ENCODE measurements at places on chromosomes 1 and 21.

DNA sequence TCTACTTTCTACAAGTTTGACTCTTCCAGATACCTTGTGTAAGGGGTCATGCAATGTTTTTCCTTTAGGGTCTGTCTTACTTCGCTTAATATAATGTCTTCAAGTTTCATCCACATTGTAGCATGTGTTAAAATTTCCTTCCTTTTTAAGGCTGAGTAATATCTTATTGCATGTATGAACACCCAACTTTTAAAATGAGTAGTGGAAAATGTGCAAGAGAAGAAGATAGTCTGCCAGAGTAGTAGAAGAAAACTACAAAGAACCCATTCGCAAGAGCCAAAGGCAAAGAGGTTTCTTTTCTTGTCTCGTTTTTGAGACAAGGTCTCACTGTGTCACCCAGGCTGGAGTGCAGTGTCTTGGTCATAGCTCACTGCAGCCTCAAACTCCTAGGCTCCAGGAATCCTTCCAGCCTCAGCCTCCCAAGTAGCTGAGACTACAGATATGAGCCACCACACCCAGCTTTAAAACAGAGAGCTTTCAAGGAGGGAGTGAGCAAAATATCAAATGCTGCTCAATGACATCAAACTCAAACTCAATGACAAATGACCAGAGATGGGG, 9.4 kb downstream of the IL23R start:
- DNase-seq: no peak

DNA sequence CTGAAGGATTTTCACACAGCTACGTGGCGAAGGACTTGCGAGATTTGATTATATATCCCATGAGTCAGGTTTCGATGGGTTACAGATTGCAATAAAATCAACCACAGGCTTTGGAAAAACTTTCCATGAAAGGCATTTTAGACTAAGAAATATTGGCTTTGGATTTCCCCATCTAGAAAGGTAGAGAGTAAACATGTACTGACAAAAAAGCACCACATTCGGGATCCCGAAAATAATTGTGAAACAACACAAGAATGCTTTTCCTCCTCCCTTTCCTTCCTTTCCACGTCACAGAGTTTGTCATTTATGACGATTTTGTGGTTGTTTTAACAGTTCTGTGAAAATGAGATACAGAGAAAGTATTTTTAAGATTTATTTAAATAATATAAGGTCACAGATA, 38.5 kb downstream of the TGFB2 start:
- DNase-seq: peak; percentile 76

GRCh38 chr1:110063781-110064180, 6.7 kb downstream of the ALX3 start:
- DNase-seq: no peak

DNA sequence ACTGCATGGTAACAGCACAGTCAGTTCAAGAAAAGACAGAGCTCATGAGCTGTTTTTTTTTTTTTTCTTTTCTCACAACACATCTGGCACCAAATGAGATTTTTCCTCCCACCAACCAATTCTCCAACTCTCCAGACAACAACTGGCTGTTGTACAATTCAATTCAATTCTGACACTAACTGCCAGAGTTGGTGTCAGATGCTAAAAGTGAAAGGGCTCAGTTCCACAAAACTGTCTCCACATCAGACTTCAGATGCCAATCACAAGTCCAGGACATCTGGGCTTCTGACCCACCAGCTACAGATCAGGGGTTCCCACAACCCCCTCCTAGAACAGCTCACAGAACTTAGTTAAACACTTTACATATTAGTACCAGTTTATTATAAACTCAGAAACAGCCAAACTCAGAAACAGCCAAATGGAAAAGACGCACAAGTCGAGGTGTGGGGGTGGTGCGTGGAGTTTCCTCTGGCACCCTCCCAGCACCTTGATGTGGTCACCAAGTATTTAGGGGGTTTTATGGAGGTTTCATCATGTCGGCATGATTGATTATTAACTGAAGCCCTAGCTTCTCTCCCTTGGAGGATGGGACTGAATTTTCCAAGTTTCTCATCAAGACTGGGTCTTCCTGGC, 39.2 kb upstream of the LRRC8D start:
- no peak for DNase-seq

DNA sequence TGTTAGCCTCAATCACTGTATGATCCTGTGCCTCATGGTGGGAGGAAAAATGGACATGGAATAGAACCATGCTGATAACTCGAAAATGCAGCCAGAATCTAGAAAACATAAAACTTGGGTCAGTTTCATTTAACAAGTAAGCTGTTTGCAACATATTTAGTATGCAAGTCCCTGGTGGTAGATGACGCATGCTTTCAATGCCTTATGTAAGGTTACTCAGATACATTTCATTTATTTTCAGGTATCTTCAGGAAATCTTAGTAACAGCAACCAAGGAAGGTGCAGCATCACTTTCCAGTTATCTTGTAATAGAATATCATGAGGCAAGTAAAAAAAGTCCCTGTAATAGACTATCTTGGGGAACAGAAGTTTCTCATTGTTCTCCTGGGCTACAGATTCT, 92.9 kb downstream of the RYR2 start:
- DNase-seq: no peak

DNA sequence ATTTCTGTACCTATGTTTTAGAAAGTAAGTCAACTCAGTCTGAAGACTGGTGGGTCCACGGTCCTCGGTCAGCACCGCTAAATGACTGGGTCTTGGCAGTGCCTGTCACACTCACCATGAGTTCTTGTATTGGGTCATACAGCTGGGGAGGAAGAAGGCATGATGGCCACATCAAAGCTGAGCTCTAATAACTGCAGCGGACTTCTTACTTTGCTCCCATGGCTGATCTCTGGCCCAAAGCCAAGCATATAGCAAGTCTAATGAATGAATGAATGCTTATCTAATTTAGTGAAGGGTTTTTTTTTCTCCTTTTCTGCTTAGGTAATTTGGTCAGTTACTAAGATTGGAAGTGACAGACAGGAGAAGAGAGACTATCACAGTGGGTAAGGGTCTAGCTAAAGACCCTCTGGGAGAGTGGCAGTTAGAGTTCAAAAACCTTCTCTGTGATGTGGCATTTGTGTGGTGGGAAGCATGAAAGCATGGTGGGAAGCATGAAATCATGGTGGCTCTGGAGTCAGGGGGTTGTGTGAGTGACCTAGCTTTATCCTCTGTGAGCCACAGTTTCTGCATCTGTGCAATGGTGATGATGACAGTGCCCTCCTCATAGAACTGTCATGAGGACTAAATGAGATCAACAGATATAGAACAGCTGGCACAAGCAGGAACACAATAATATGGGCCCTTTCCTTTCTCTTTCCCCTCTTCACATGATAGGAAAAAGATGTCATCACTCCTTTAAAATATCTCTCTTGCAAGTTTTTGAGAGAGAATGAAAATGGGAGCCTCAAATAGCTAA, 78.9 kb upstream of the JAK1 start:
- DNase-seq: no peak

- DNase-seq: no peak
These were observed 2.1 kb upstream of the DDAH1 start for GRCh38 chr1:85467036-85467435.

- DNase-seq: no peak
These were observed 47.0 kb downstream of the SLC37A1 start for GRCh38 chr21:42560517-42561179.

GRCh38 chr1:169108223-169108622, 1.7 kb downstream of the ATP1B1 start:
- no peak for DNase-seq

DNA sequence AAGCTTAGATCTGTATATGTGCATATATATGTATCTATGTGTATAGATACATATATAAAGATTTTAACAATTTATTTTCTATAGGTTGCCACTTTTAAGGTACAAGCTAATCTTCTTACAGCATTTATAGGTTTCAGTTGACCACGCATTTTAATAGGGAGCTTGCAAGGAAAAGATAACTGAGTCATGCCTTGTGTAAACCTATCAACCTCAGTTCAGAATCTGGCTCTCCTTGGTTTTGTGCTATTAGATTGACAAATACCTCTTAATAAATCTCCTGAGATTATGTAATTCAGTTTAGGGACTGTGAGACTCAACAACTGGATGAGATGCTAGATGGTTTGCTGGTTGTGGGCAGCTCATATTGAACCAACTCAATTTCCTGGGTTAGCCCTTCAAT, 114.7 kb upstream of the SERBP1 start:
- DNase-seq: no peak

DNA sequence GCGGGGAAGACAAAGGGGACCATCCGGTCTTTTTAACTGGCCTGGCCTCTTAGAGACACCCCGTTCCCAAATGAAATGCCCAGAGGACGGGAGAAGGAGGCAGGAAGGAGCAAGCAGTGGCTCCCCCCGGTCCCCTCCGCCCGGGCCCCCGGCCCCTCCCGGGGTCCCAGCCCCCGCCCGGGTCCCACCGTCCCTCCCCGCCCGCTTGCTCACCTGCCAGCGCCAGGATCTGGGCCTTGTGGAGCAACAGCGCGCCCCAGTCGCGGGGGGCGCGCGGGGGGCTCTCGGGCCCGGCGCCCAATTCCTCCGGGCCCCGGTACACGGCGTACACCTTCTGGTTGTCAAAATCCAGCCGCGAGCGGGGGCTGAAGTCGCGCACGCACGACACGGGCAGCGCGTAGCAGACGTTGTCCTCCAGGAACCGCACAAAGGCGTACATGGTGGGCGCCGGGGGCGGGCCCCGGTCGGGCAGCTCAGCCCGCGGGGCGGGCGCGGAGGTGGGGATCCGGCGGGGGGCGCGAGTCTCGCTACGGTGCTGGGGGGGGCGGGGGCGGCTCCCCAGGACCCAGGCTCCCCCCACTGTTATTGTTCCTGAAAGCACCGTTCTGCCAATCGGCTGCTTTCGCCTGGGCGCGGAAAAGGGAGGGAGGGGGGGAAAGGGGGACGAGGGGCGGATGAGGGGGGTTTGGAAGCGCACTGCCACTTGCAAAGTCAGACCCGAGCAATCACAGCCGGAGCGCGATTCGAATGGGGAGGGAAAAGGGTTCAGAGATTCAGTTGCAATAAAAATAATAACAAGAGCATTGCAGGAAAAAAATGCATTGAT, at the start of gene BEND5:
Gene BEND5 (minus strand): TSS at position 499 of the 826 bp plus-strand sequence. CDS start 60 bp downstream, at position 439.
- DNase-seq: no peak

GRCh38 chr1:153526132-153526543, 9.7 kb downstream of the S100A6 start:
- DNase-seq: no peak

DNA sequence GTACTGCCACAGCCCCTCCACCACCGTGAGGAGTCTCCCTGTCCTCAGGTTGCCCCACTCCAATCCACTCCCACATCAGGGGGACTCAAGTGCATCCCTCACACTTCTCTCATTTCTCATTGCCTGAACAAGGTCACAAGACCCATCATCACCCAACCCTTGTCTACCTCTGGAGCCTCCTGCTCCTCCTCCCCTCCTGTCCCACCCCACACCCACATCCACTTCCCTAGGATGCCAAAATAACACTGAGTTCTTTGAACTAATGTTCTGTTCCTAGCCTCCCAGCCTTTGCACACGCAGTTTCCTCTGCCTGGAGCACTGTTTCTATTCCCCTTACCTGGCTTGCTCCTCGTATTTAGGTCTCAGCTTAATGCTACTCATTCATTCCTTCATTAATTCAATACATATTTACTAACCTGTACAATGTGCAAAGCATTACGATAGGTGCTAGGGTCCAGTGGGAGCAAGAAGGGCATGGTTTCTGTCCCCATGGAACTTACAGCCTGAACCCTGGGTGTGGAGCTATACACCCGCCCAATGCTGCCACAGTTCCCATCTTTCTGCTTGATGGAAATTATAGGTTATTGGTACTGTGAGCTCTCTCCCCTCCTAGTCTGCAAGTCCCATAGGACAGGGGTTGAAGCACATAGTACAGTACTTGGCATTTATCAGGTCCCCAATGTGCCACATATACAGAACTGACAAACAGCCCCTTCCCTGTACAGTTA, 96.1 kb upstream of the GRIK3 start:
- DNase-seq: no peak

DNA sequence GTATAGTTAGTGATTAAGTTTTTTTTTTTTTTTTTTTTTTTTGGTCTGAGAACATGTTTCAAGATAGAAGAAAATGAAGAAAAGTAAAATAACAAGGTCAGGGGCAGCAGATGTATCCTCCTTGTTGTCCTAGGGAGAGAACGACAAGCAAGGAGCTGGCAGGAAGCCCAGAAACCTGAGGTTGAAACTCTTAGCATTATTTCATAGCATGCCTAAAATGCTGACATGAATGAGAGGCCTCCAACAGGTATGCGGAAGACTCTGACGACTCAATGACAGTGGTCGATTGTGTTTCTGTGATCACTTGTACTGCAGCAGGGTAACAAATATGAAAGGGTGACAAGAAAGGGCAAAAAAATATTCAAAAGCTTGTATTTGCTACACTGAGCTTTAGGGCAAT, 415.9 kb downstream of the PLA2G4A start:
- DNase-seq: no peak

DNA sequence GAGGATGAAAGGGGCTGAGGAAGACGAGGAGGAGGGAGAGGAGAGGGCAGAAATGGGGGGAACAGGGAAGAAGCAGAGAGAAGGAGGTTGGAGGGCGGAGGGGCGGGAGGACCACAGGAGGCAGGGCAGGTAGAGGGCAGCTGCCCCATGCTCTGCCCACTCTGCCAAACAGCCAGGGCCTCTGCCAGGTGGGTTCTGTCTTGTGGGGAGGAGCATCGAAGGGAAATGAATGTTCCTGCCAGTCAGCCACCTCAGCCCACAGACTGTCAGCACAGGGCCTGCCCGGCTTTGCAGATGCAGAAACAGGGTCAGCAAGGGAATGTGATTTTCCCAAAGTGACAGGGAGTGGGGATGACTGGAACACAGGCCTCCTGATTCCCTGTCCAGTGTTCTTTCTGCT, 82.6 kb downstream of the GRIK3 start:
- DNase-seq: no peak

DNA sequence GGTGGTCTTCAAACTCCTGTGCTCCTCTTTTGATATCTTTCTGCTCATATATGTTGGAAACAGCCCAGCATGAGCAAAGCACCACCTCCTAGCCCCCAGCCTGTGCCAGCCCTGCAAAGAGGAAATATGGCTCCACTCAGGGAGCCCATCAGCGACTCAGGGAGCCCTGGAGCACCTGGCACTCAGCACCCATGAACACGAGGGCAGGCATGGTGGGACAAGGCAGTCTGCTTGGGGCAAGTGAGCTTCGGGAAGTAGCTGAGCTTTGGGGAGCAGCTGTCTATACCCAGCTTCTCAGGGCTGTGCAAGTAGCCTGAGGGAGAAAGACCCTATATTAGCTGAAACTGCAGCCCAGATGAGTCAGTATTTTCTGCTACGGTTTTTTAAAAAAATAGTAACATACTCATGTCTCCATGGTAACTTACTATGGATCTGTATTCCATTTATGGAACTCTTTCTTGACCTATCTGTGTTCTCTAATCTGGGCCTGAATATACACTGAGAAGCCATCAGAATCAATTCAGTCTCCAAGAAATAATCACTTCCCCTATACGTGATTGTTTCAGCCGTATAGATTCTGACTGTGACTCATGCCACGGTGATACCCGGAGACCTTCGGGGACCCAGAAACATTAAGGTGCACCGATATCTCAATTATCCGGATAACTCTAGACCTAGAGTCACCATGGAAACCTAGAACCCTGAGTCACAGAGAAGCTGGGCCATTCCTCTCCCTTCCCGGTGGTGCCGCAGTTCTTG, 1.5 kb upstream of the ETS2 start:
- DNase-seq: no peak

- no peak for DNase-seq
These were observed 7.7 kb upstream of the PTGFRN start for GRCh38 chr1:116902027-116902426.

GRCh38 chr1:54263601-54264226, 63.7 kb downstream of the MRPL37 start:
- DNase-seq: no peak

- DNase-seq: no peak
These were observed 609 bp upstream of the CHTOP start for GRCh38 chr1:153633161-153633753.
